ENCODE measurements at places on chromosomes 1 and 21.

DNA sequence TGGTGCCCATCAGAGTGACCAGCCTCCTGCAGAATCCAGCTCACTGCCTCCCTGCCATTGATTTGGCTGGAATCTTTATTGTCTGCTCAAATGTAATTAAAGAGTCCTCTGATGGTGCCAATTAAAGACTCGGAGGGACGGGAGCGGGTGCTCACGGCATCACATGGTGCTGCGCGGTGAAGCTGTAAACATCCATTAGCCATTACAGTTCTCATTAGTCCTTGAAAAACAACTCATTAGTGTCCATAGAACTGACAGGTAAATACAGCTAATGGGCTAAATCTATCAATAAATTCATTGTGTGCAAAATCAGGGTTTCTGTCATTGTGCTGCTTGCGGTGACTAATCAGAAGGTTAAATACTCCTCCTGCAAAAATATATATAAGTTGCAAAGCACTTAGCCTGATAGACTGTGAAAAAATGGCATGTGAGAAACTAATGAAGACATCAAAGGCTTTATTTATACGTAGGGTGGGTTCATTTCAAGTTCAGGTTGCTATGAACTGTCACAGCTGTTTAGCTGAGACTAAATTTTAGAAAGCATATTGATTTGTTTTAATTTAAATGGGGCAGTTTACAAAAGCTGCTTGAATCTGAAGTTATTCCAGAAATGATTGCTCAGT, 289.8 kb upstream of the POU3F1 start:
- no peak overlapping the region for H3K4me3 ChIP-seq
- no peak overlapping the region for H3K27ac ChIP-seq
- H3K27me3 ChIP-seq, result no peaks in the 10 kb centered on the region
- no peaks in the 10 kb centered on the region for H3K36me3 ChIP-seq
- no peaks in the 10 kb centered on the region for H3K4me1 ChIP-seq

GRCh38 chr1:223393275-223394214, at the start of gene CCDC185:
CCDC185 (plus strand) TSS chr1:223393415; CDS start chr1:223393476, 61 bp downstream.
- H3K4me3 ChIP-seq, result peak within 1 kb of the TSS; percentile 37
- no peak within 1 kb of the TSS for H3K27ac ChIP-seq
- no peaks in the 10 kb centered on the region for H3K27me3 ChIP-seq
- no peaks in the 10 kb centered on the region for H3K36me3 ChIP-seq
- DNase-seq, result no peak

DNA sequence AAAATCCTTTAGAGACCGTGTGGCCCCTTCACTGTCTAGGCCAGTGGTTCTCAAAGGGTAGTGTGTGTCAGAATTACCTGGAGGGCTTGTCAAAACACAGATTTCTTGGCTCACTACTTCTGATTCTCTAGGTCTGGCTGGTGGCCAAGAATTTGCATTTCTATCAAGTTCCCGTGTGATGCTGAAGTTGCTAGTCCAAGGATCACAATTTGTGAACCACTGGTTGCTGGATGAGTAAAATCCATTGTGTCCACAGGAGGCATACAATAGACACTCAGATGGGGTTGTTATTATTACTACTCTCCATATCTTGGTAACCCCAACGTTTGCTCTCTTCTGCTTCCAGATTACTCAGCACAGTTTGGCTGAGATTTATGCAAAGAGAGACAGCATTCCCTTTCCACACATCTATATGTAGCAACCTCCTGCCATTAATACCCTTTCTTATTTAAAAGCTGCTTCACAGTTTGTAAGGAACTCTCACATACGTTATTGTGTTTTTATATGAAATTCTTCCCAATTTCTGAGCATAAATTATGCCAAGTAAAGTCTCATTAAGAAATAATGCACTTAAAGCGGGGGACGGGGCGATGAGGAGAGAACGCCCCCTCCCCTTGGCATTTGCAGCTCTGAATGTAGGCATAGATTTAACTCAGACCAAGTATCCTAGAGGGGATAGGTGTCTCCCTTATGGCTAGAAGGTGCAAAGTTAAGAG, 720 bp upstream of the TMCC2 start:
- no peak overlapping the region for H3K27ac ChIP-seq
- H3K4me3 ChIP-seq, result peak overlapping the region; percentile 40
- H3K27me3 ChIP-seq, result no peaks in the 10 kb centered on the region

GRCh38 chr1:91645031-91645430, 144.4 kb downstream of the CDC7 start:
- no peaks in the 10 kb centered on the region for H3K4me1 ChIP-seq
- H3K27ac ChIP-seq, result no peak overlapping the region
- H3K27me3 ChIP-seq, result no peaks in the 10 kb centered on the region
- no peaks in the 10 kb centered on the region for H3K36me3 ChIP-seq

- no peak overlapping the region for H3K4me3 ChIP-seq
- no peaks in the 10 kb centered on the region for H3K27me3 ChIP-seq
- no peak overlapping the region for H3K27ac ChIP-seq
- H3K4me1 ChIP-seq, result no peaks in the 10 kb centered on the region
- no peak for DNase-seq
- H3K36me3 ChIP-seq, result no peaks in the 10 kb centered on the region
Measured at GRCh38 chr1:55233145-55233777, 18.1 kb upstream of the USP24 start.

- peak overlapping the region; percentile 96 for H3K27ac ChIP-seq
- H3K4me3 ChIP-seq, result no peak overlapping the region
- no peaks in the 10 kb centered on the region for H3K27me3 ChIP-seq
- peaks cover 33% of the 10 kb centered on the region for H3K4me1 ChIP-seq
- no peaks in the 10 kb centered on the region for H3K36me3 ChIP-seq
Measured at GRCh38 chr1:156097499-156098178, 15.4 kb upstream of the MEX3A start.

DNA sequence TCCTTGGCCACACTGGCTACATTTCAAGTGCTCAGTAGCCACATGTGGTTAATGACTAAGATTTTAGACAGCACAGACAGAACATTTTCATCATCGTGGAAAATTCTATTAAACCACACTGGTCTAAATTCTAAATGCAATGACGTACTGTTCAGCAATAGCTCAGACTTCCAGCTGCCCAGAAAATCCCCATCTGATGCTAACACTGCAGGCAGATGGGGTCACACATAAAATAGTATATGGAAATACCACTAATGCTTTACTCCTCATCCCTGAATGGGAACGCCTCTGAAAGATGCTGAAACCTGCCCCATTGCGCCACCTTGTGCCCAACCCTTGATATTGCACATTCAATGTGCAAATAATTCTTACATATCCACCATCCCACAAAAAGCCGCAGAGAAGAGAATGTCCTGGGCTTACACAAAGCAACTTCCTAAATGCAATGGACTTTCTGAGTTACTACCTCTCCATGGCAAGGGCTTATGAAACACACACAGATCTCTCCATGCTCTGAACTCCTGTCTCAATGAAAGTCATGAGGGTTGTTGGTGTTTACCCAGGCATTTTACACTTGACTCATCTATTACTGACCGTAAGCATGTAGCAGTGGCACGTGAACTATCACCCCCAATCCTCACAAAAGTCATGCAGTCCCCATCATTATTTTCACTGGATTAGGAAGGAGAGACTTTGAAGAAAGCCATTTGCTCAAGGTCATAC, 20.3 kb upstream of the SLC5A9 start:
- H3K4me1 ChIP-seq, result peaks cover 7% of the 10 kb centered on the region
- H3K27ac ChIP-seq, result no peak overlapping the region
- H3K36me3 ChIP-seq, result no peaks in the 10 kb centered on the region
- H3K27me3 ChIP-seq, result no peaks in the 10 kb centered on the region

DNA sequence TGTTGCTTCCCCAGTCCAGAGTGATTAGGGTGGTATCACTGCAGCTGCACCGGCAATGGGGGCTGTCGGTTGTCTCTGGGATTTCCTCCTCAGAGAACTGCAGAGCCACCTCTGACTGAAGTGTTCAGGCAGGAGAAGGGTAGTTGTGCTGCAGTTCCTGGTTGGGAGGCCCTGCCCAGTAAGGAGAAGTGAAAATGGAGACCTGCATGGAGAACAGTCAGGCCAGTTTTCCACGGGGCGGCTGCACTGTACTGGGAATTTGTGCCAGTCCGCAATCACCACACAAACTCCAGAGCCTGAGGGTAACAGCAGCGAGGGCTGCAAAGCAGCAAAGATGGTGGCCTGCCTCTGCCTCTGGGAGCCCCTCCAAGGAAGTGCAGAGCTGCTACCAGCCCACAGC, 58.1 kb upstream of the CCDC190 start:
- H3K27ac ChIP-seq, result no peak overlapping the region
- no peaks in the 10 kb centered on the region for H3K4me1 ChIP-seq
- no peak for DNase-seq

- H3K27me3 ChIP-seq, result no peaks in the 10 kb centered on the region
- no peaks in the 10 kb centered on the region for H3K36me3 ChIP-seq
- H3K4me1 ChIP-seq, result peaks cover 34% of the 10 kb centered on the region
- H3K4me3 ChIP-seq, result no peak overlapping the region
Measured at GRCh38 chr1:54310439-54311328, 95.5 kb downstream of the SSBP3 start.

GRCh38 chr1:40102038-40102437, 5.0 kb upstream of the PPT1 start:
- no peaks in the 10 kb centered on the region for H3K27me3 ChIP-seq
- DNase-seq, result no peak
- H3K27ac ChIP-seq, result no peak overlapping the region
- no peaks in the 10 kb centered on the region for H3K4me1 ChIP-seq
- no peak overlapping the region for H3K4me3 ChIP-seq
- no peaks in the 10 kb centered on the region for H3K36me3 ChIP-seq

GRCh38 chr1:115373305-115373704, 35.3 kb upstream of the NGF start:
- no peak overlapping the region for H3K4me3 ChIP-seq
- no peak for DNase-seq
- no peaks in the 10 kb centered on the region for H3K27me3 ChIP-seq
- peaks cover 4% of the 10 kb centered on the region for H3K4me1 ChIP-seq
- no peaks in the 10 kb centered on the region for H3K36me3 ChIP-seq

- peaks cover 31% of the 10 kb centered on the region for H3K36me3 ChIP-seq
- no peaks in the 10 kb centered on the region for H3K27me3 ChIP-seq
- H3K27ac ChIP-seq, result no peak overlapping the region
Measured at GRCh38 chr1:186403632-186404031, 28.0 kb downstream of the ODR4 start.

DNA sequence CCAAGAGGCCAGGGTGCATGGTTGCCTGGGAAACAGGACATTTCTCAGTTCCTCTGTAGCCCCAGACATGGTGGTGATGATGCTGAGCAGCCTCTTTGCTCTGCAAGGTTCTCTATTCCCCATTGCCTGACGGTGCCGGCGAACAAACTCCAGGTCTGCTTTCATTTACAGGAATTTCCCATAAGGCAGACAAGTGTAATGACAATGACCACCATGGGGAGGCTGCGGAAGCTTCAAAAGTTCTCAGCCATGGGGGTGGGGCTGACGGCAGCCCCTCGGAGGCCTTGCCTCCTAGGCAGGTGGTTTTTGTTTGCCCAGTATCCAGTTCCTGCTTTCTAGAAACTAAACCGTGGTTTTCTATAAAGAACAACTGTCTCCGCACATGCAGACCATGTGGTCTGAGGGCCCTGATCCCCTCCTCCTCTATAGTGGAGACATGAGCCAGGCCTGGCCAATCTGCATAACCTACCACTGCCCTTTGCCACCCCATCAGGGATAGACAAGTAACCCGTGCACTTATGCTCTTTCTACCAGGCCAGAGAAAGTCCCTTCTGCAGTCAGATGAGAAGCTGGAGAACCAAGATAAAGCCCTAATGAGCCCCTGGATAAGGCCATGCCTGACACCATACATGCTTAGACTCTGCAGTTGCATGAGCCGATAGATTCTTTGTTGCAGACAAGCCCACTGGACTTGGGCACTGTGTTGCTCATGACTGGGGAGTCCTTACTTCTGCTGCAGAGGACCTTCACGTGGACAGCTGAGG, 54.1 kb downstream of the LDLRAD2 start:
- H3K27me3 ChIP-seq, result no peaks in the 10 kb centered on the region
- H3K36me3 ChIP-seq, result peaks cover 77% of the 10 kb centered on the region
- H3K4me3 ChIP-seq, result no peak overlapping the region
- peaks cover 12% of the 10 kb centered on the region for H3K4me1 ChIP-seq
- H3K27ac ChIP-seq, result no peak overlapping the region

- H3K36me3 ChIP-seq, result no peaks in the 10 kb centered on the region
- no peak overlapping the region for H3K27ac ChIP-seq
- no peaks in the 10 kb centered on the region for H3K27me3 ChIP-seq
- no peaks in the 10 kb centered on the region for H3K4me1 ChIP-seq
- DNase-seq, result no peak
Measured at GRCh38 chr1:17739050-17739449, 16.1 kb upstream of the ACTL8 start.

- H3K27me3 ChIP-seq, result no peaks in the 10 kb centered on the region
- H3K36me3 ChIP-seq, result no peaks in the 10 kb centered on the region
- no peaks in the 10 kb centered on the region for H3K4me1 ChIP-seq
- no peak for DNase-seq
- H3K4me3 ChIP-seq, result no peak overlapping the region
Measured at GRCh38 chr1:235317168-235317567, 10.8 kb downstream of the ARID4B start.

DNA sequence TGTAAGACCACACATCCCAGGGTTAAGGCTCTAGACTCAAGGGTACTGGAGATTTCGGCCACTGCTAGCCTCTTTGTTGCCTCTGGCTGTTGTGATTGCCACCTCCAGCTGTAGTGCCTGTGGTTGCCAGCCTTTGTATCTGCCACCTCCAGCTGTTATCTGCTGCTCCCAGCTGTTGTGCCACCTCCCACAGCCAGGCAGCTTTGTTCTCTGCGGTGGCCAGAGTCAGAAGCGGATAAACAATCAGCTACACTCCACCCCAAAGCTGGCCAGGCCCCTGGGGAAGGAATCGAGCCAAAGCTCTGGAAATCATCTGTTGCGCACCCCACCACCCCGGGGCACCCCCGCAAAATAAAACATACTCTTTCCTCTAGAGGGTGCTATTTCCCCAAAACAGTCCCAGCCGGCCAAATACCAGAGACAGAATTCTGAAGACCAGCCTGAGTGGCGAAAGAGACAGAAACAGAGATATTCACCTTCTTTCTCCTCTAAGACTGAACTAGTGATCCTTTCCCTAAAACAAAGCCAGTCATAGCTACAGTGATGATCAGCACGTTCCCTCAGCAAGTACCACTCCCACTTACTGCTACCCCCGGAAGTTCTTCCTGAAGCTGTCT, 14.8 kb upstream of the PIGM start:
- H3K4me3 ChIP-seq, result peak overlapping the region; percentile 46
- H3K4me1 ChIP-seq, result no peaks in the 10 kb centered on the region
- H3K36me3 ChIP-seq, result no peaks in the 10 kb centered on the region
- H3K27ac ChIP-seq, result no peak overlapping the region
- DNase-seq, result no peak

- DNase-seq, result no peak
- H3K27ac ChIP-seq, result no peak overlapping the region
- H3K4me1 ChIP-seq, result no peaks in the 10 kb centered on the region
- H3K36me3 ChIP-seq, result no peaks in the 10 kb centered on the region
Measured at GRCh38 chr1:59638231-59638711, 176.5 kb upstream of the HOOK1 start.

DNA sequence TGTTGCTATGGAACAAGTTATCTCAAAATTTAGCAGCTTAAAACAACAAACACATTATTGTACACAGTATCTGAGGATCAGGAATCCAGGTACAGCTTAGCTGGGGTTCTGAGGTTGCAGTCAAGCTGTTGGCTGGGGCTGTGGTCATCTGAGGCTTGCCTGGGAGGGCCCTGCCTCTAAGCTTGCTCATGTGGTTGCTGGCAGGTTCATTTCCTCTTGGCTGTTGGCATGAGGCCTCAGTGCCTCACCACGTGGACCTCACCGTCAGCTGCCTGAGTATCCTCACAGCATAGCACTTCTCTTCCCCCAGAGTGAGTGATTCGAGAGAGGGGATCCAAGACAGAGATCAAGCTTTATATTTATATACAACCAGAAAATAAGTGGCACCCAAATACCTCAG, 18.6 kb downstream of the NTPCR start:
- H3K4me3 ChIP-seq, result no peak overlapping the region
- H3K27me3 ChIP-seq, result no peaks in the 10 kb centered on the region
- peaks cover 44% of the 10 kb centered on the region for H3K36me3 ChIP-seq
- no peak for DNase-seq

GRCh38 chr1:89692601-89693521, 59.9 kb downstream of the LRRC8C start:
- H3K4me3 ChIP-seq, result no peak overlapping the region
- H3K36me3 ChIP-seq, result no peaks in the 10 kb centered on the region
- H3K27ac ChIP-seq, result no peak overlapping the region
- no peaks in the 10 kb centered on the region for H3K4me1 ChIP-seq
- no peaks in the 10 kb centered on the region for H3K27me3 ChIP-seq
